ENCODE measurements at places on chromosomes 16 and 17.

GRCh38 chr17:69457603-69458002, 43.1 kb downstream of the MAP2K6 start:
- DNase-seq = no peak

- peak; percentile 73 for DNase-seq
Measured at GRCh38 chr16:46629331-46630219, 8.4 kb upstream of the SHCBP1 start.

GRCh38 chr16:67928561-67929364, 2.9 kb downstream of the CTRL start:
- peak; percentile 28 for DNase-seq

- no peak for DNase-seq
Measured at GRCh38 chr16:63945806-63946205, 1176.1 kb downstream of the CDH11 start.

GRCh38 chr17:1315409-1315808, 35.9 kb downstream of the TRARG1 start:
- DNase-seq = no peak

- DNase-seq = no peak
Measured at GRCh38 chr17:16881239-16881924, 90.5 kb downstream of the TNFRSF13B start.

All from DMS 273 treated with DMSO at 0.1 percent for 48 hours (cell line).